ENCODE measurements at places on chromosomes 7 and 10.

DNA sequence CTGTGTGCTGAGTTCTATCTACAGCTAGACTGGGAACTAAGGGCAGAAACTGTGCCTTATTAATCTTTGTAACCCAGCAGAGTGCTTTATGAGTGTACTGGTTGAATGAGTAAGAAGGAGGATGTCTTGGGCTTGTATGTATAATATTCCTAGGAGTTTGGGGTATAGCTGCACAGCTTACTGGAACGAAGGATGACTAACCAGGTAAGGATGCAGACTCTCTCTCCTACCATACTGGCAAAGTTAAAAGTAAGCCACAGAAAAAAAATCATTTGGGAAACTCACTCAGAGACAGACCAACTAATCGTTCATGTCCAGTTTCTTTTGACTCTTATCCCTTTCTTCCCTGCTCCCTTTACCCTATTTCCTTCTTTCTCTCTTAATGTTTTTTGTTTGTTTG, 1.4 kb upstream of the DHTKD1 start:
- DNase-seq: no peak

GRCh38 chr10:110411047-110411410, 86.7 kb upstream of the DUSP5 start:
- no peak for DNase-seq

DNA sequence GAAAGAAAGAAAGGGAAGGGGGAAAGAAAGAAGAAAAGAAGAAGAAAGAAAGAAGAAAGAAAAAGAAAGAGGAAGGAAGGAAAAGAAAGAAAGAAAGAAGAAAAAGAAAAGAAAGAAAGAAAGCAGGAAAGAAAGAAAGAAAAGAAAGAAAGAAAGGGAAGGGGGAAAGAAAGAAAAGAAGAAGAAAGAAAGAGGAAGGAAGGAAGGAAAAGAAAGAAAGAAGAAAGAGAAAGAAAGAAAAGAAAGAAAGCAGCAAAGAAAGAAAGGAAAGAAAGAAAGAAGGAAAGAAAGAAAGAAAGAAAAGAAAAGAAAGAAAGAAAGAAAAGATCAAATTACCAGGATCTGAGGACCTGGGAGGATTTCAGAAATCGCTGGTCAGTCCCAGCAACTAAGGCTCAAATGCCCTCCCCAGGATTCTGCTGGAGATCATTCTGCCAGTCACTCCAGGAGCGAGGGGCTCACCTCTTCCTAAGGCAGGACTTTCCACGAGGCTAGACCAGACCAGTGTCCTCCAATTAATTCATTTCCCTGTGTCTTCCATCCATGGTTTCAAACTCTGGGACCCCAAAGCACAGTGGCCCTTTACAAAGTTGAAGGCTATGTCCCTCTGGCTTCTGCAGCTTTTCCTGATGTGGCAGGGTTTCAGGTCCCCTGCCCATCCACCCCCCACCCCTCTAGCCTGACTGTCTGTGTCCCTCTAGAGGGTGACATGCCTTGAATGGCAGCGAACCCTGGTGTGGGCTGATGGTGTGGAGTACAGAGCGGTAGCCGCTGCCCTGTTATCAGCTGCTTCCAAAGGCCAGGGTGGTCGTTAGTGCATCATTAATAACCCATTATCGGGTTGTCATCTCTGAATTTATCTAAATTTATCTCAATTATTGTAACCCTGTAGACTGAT, 77.9 kb downstream of the PARP12 start:
- DNase-seq: no peak

DNA sequence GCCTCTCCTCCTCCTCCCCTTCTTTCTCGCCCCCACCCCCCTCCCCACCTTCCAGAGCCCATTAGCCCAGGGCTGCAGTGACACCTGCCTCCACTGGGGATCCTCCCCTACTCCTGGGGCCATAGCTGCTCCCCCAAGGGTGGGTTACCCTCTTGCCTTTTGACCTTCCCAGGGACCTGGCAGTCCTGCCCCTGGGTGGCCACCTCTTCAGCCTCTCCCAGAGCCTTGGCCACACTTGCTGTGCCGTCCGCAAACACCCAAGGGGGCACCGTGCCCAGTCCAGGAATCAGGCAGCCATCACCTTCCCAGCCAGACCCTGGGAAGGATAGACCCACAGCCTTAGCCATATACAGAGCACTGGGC, 19.8 kb upstream of the CLDN4 start:
- no peak for DNase-seq

DNA sequence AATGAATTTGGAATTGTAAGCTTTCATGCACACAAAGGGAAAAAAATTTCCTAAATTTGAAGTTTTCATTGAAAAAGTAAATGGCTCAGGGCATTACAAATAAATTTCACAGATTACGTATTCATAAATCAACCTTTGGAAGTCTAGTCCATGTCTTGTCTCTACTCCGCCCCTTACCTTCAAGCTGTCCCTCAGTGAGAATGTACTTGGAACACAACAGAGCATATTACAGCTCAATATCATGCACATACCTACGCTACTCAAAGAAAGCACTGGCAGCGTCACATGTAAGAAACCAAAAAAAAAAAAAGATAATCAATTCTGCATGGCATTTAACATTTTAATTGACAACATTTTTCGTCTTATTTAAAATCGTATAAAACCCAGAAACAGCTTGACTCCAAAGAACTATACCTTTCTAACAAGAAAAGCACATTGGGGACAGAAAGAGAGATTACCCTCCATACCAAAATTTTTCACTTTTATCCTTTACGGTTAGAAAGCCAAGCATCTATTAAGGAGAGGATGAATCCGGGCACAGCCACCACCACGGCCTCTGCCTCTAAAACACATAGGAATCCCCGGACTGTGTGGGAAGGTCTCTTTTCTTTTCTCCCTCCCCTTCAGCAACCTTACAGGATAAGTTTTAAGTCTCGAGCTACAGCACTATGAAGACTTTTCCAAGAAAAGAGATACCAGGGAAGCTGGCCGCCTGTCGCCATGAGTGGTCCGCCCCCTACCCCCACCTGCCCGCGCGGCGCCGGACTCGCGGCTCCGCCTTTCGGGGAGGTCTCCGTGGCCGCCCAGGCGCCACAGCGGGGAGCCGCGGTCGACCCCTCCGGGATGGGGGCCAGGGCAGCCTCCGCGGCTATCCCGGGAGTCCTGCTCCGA, 1.1 kb downstream of the JMJD1C start:
- no peak for DNase-seq

- no peak for DNase-seq
Measured at GRCh38 chr7:33909318-33909717, 4.0 kb downstream of the BMPER start.

GRCh38 chr7:13288516-13288915, 601.1 kb downstream of the ARL4A start:
- no peak for DNase-seq

DNA sequence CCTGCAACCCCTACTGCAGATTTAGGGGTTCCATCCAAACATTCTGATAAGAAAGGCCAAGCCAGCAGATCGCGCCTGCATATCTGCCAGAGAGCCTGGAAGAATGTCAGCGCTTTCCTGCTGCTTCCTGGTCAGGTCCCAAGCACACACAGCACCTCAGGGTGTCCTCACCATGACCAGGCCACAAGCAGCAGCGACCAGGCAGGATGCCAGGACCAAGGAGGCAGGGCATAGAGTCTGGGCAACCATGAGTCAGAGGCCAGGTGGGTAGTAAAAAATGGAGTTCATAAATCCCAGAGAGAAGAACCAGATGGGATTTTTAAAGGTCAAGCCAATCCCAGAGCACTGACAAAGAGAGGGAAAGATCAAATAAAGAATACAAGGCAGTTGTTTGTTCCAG, 5.5 kb upstream of the FAM131B start:
- DNase-seq: no peak

GRCh38 chr7:91789558-91789957, 90.9 kb downstream of the MTERF1 start:
- DNase-seq: no peak

DNA sequence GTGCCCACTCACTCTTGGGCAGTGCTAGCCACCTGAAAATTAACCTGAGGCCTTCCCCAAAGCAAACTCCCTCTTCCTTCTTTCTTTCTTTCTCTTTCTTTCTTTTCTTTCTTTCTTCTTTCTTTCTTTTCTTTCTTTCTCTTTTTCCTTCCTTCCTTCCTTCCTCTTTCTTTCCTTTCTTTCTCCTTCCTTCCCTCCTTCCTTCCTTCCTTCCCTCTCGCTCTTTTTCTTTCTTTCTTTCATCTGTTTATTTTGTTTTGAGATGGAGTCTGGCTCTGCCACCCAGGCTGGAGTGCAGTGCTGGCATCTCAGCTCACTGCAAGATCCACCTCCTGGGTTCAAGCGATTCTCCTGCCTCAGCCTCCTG, 17.0 kb upstream of the KPNA7 start:
- no peak for DNase-seq

- no peak for DNase-seq
Measured at GRCh38 chr7:82273886-82274285, 169.7 kb downstream of the CACNA2D1 start.

DNA sequence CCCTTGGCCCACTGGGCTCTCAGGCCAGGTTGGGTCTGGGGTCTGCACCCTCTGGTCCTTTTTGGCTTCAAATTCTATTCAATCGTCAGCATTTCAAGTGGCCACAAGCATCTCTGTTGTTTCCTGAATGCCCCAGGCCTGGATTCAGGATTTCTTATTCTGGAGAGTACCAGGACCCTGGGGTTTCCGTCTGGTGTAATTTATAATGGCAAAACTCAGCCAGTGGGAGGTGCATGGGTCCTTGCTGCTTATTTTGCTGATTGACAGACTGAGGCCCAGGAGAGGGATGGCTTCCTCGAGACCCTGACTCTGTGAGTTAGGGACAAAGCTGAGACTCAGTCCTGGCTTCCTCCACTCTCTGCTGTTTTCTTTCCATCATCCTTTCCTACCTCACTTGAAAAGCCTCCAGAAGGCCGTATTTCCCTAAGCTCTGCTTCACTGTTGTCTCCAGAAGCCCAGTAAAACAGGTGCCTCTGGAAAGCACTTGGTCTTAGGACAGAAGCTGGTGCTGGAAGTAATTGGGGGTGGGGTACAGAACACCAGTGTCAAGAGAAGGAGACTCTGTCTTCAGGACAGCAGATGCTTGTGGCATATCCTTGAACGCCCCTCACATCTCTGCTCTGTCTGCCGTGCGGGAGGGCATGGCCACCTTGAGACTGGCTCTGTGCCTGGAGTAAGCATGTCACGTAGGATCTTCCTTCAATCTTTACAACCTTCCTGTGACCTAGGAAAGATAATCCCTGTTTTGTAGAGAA, 39.4 kb upstream of the SH2D4B start:
- no peak for DNase-seq

DNA sequence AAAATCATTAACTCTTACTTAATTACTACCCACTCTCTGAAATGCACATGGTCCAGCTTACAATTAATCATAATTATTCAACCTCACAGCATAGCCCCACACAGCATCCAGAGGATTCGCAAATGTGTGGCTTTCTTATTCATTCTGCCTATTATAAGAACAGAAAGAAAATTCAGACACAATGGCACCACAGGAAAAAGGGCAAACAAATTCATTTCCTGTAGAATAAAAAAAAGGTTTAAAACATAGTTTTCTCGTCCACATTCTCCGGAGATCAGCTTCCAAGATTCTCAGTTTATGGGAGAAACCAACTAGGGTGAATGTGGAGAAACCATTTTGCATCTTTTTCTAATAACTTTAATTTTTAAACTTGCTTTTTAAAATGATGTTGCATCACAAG, 201.6 kb downstream of the PARD3 start:
- DNase-seq: no peak

DNA sequence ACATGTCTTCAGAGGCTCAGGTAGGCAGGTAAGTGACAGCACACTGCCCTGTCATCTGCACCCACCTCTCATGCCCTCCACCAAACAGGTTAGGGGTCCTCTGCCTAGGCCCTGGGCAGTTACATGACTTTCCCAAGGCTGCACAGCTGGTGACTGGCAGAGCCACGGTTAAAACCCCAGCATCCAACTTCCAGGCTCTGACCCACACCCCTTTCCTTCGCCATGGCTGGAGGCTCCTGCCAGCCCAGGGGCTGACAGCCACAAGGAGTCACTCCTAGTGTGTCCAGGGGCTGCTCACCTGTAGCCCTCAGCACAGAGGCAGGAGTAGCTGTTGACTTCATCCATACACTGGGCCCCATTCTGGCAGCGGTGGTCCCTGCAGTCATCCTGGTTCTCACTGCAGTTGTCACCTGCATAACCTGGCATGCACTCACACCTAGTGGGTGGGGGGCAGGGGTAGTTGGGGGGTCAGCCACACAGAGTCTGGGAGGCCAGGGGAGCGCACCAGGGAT, 175.0 kb downstream of the SLIT1 start:
- DNase-seq: no peak

GRCh38 chr10:129467359-129468064, 471 bp downstream of the MGMT start:
- DNase-seq: no peak

GRCh38 chr10:6091630-6092029, 2.8 kb downstream of the RBM17 start:
- no peak for DNase-seq

GRCh38 chr10:110352930-110353243, 48.2 kb upstream of the SMNDC1 start:
- no peak for DNase-seq

DNA sequence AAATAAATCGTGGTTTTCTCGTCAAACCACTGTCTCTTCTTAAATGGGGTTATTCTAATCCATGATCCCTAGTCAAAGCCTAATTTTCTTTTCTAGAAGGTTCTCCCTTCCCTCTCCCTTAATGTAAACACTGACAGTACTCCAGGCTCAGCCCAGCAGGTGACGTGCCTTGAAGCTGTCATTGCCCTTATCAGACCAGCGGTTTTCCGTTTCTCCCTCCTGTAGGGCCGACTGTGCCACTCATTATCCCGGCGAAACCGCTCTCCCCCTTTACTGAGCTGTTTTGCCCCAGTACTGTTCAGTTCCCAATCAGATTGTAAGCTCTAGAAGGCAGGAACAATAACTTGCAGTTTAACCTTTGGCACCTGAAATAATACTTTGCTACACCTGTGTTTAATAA, 153.5 kb upstream of the RHEB start:
- no peak for DNase-seq

DNA sequence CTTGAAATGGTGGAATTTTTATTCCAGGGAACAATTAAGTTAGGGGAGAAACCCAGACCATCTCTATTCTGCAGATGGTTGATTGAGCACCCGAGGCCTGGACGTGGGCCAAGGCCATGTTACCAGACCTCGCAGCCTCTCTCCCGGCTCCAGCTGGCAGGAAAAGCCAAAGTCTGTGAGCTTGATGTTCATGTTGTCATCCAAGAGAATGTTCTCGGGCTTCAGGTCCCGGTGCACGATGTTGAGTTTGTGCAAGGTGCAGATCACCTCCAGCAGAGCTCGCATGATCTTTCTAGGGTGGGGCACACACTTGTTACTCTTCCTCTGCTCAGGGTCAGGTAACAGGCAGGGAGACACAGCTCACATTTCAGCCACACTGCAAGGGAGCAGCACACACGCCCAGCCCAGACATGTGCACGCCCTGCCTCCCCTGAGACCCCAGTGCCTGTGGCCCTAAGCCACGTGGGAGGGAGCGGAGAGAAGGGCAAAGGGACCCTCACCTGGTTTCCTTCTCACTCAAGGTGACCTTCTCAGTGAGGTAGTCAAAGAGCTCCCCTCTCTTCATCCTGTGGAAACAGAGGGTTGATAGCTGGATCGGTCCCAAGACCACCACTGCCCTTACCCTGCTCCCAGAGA, 9.5 kb downstream of the PHKG1 start:
- DNase-seq: no peak
